ENCODE measurements at places on chromosomes 4 and X.

DNA sequence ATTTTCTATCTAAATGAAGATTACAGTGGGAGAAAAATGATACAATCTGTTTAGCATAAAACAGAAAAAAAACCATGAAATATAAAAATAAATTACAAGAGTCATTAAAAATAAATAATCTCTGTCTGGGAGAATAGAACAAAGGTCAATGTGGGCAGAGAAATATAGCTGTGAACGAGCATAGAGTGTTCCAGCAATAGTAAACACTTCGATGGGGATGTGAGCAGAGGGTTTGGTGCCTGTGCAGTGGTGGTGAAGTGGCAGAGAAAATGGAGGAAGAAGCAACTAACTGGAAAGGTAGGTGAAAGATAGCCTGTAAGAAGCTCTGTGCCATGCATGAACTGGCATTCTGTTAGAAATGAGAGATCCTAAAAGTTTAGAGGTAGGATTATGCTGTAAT, 64.9 kb downstream of the ANKRD50 start:
- no peak for DNase-seq

DNA sequence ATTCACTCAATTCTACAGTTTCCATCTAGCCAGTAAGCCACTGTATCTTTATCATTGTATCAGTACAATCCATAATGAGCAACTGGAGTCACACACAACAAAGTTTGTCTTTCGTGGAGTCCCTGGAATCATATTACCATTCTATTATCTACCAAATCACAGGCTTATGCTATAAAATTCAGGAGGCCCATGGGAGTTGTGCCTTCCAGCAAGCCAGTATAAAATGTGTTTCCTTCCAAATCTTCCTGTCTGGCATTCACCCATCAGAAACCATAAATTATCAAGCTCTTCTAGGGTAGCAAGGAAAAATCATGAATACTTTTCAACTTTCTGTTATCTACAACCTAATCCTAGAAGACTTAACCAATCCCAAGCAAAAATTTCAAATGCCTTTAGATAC, 1383.3 kb upstream of the PCDH7 start:
- no peak for DNase-seq

DNA sequence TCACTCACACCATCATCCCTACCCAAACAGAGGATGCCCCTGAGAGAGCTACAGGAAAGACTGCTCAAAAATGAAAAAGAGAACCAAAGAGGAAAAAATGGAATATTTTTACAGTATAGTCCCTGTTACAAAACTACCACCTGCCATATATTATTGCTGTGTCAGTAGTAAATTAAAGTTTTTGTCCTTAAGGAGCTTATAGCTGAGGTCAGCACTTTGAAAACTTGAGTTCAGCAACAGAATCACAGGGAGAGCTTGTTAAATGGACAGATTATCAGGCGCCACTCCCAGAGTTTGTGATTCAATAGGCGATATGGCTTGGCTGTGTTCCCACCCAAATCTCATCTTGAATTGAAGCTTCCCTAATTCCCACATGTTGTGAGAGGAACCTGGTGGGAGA, 71.9 kb upstream of the FAM9A start:
- DNase-seq: no peak

DNA sequence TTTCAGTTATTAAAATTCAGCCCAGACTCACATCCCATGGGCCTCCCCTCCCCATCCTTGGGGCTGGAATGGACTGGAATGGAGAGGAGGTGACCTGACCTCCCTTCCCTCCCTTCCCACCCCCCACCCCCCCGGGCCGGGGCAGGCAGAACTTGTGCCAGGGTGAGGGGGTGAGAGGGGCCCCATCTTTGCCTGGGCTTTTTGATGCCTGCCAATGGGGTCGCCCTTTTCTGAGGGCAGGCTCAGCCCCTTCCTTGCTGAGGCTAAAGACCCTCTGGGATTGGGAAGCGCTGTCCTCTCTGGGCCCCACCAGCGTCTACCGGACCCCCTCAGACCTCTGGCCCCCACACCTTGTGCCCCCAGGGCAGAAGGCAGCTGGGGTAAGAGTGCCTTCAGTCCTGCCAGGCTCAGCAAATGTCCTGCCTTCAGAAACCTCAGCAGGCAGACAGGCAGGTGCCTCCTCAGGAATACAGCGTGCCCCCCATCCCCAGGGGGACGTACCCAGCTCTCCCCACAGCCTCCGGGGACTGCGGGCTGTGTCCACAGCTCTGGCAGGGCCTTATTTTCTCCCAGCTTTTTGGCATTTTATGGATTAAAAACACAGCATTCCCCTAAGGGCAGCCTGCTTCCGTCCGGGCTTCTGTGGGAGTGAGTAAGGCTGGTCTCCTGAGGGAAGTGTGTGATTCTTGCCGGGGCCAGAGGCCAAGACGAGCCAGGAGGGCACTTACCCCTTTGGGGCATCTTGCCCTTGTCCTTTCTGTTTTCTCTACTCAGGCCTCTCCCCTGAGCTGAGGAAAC, 12.6 kb upstream of the CCNQ start:
- DNase-seq: no peak

DNA sequence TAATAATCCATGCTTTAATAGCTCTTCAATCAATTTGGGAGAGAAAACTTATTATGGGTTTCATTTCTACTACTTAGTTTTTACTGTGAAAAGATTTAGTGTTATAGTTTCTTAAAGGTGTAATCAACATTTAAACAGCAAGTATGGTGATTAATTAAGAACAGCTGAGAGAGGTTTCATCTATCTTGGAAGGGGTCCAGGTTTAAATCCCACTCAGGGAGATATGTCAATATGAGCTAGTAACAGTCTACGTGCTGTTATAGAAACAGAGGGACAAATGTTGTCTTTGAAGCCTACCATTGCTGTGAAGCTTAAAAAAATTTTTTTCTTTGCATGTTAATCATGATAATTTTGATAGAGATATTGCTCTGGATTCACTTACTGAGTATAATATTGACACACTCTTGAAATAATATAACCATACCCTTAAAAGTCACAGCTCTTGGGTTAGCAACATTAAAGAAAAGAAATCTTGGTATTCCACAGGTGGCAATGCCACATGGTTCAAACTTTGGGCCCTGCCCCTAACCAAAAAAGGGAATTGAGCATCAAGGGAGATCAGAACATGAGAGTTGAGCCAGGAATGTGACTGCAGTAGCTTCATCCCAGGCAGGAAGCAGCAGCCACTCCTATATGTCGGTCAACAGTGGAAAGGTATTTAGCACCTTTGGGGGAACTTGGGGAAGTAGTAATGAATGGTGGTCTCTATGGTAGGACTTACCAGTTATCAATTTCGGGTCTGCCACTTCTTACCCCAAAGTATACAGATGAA, 107.8 kb downstream of the ANK2 start:
- no peak for DNase-seq

GRCh38 chrX:30822764-30823163, 66.3 kb downstream of the TAB3 start:
- DNase-seq: no peak

- no peak for DNase-seq
These were observed 7.6 kb upstream of the COMMD8 start for GRCh38 chr4:47471064-47471463.
